ENCODE measurements at places on chromosomes 3 and 15. TPM values are rescaled to one million over a fixed set of nuclear protein-coding genes. Genes with fewer than 3 reads are reported as not detected.
A peak's percentile ranks its signal among the peaks of the same experiment; 100 is the strongest.

Gene PCOLCE2
- total RNA-seq, result not detected

Gene ALDH1L1
- 0.34 TPM for total RNA-seq

GRCh38 chr3:45026957-45027356 lies 854 bp downstream of the CLEC3B start:
- DNase-seq, result no peak

GRCh38 chr3:132660811-132661070 lies 612 bp downstream of the UBA5 start:
- no peak for DNase-seq

Gene FBXO40
- total RNA-seq, result not detected

Gene CCNL1
- 288 TPM for total RNA-seq

DNA sequence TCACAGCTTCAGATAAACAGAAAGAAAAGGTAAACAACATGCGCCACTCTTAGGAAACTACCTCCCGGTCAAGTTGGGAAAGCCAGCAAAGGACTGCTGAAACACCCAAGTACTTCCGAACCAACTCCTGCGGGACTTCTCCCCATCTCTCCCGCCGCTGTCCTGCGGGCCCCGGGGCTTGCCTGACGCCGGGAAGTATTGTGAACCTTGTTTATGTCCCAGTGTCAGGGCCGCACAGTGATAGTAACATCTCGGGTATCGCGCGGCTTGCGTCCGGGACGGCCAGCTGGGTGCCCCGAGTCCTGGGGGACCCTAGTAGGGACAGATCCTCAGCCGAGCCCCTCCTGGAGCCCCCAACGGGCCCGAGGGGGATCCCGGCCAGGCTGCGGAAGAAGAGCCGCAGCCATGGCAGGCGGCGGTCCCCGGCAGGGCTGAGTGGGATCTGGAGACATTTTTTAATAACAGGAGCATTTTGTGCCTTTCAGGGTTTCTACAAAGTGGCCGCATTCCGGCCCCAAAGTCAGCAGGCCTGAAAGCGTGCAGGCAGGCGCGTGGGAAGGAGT lies 756 bp downstream of the CLPX start:
- peak; percentile 66 for DNase-seq

DNA sequence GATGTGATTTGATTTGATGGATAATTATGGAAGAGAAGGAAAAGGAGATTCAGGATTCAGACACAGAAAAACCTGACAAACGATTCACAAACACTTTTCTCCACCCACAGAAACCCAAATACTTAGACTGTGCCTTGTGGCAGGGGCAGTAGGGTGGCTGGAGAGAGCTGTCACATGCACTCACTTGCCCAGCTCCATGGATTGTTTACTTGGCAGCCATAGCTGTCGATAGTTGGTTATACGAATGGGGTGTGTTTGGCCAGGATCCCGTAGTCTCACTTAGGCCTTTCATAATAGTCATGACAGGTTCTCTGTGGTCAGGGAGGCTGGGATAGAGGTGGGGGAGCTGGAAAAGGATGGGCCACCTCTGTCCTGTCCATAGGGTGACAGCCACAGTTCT lies 76.9 kb downstream of the CACNA1D start:
- DNase-seq, result no peak

Gene KBTBD8
- 12.1 TPM for total RNA-seq

Gene SPINT1
- total RNA-seq, result 10.0 TPM

DNA sequence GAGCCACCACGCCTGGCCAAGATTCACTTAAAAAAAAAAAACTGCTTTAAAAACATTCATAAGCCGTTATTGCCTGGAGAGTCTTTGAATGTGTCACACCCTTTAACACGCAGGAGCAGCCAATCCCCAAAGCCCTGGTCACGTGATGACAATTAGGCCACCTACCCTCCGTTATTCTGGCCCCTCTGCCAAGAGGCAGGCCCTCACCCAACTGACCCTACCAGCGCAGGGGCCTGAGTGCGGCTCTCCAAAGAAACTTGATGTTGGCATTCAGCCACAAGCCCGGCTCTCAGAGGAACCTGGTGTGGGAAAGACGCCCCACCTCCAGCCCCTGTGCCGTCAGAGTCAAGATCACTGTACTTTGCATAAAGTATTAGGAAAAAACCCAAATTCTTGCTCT lies 11.6 kb upstream of the MUC4 start:
- DNase-seq, result no peak

Gene MGA
- total RNA-seq, result 25.7 TPM

DNA sequence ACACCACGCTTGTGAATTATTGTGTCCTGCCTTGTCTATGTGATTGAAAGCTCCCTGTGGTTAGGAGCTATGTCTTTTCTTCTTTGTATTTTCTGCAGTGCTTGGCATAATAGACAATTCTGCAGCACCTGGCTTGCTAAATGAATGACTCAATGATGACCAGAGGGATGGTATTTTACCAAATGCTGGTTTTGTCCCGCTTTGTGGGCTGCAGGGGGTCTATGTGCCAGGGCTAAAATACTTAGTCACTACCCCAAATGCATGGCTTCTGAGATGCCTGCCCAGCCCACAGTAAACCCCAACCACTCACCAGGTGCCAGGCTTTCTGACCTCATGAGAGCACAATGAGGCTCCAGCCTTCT lies 50.9 kb downstream of the BOC start:
- DNase-seq, result no peak

Gene ANKRD63
- not detected for total RNA-seq

DNA sequence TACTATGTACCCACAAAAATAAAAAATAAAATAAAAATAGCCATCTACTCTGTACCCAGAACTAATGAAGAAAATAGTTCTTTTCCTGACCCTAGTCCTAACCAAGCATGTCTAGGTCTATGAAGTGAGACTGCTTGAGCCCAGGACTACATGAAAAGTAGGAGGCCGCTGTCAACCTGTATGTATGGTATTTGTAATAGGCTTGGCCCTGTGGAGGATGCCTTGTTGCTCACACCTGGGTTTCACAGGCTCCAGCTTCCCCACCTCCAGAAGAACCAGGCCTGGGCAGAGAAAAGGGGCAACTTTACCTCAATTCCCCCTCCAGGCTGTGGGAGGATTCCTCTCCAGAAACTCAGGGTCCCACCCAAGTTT lies 6.8 kb upstream of the PKM start:
- no peak for DNase-seq

- no peak for DNase-seq
Observed at GRCh38 chr3:15631426-15632211, 30.1 kb downstream of the BTD start.

- no peak for DNase-seq
Observed at GRCh38 chr15:77791941-77792340, 159.2 kb upstream of the LINGO1 start.

Gene TRAIP
- total RNA-seq, result 30.0 TPM

DNA sequence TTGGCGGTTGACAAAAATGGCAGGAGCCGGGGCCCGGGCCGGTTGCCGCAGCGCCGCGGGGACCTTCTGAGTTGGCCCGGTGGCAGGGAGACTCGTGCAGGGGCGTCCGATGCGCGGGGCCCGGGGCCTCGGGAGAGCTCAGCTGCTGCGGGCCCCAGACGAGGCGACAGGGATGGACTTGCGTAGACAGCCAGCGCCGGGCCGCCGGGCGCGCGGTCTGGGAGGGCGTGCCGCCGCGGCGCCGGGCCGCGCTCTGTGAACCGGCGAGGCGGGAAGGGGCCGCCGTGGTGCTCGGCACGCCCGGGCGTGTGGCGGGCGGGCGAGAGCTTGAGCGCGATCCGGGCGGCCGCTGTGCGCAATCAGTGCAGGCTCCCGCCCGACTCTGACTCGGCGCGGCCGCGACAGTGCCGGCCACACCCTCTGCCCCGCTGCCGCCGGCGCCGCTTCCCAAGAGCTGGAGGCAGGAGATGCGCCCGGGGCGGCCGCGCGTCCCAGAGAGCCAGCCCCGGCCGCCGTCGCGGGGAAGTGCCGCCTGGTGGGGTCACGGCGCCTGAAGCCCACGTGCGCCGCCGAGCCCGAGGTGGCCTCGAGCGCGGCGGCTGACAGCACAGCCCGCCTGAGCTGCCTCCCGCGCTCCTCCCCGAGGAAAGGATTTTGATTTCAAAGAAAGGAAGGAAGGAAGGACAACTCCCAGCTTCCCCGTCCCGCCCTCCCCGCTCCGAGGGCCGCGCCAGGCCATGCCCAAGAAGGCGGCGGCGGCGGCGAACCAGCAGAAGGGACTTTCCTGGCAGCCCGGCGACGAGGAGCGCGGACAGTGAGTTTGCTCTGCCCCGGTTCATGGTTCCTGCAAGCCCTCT lies 657 bp downstream of the TLNRD1 start:
- peak; percentile 62 for DNase-seq

Gene CCR9
- total RNA-seq, result not detected

Gene C3orf85
- not detected for total RNA-seq

DNA sequence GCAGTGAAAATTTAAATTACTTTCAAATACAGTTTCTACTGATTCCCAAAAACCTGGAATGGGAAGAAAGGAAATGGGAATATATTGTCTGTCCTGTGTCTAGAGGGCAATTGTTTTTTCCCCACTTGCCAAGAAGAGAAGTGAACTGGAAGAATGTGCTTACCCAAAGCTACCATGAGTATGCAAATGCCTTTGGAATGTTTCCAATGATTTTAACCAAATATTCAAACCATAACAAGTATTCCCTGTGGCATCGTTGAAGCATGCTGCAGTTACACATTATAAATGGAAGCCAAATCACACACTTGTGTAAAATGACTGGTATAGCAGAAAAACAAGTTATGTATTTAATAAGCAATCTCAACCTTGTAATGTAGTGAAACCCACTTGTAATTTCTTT lies 368.2 kb downstream of the GBE1 start:
- no peak for DNase-seq

Gene SPATA12
- total RNA-seq, result not detected

DNA sequence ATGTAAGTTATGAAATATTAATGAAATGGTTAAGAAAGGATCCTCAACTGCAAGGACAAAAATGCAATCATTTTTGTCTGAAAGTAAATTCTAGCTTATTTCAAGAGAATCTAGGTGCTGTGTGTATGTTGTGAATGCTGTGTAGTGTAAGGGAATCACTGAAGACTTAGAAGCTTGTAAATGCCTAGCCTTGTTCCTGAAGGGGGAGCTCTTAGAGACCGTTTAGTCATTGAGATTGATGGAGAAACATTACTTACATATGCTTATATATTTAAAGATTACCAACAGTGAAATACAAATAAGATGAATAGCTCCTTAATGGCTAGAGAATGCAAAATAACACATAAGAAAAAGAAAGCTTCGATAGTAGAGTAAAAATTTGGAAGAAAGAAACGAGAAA lies 67.9 kb downstream of the CNTN4 start:
- DNase-seq, result no peak

Gene MESP2
- total RNA-seq, result not detected

Gene SEMA6D
- not detected for total RNA-seq

Gene HYAL1
- total RNA-seq, result 0.39 TPM

Gene LEO1
- 15.4 TPM for total RNA-seq

Gene NR2E3
- not detected for total RNA-seq

- DNase-seq, result no peak
Observed at GRCh38 chr15:73684581-73685455, 635 bp downstream of the CD276 start.

- DNase-seq, result no peak
Observed at GRCh38 chr3:72953325-72953956, 43.2 kb upstream of the PPP4R2 start.

DNA sequence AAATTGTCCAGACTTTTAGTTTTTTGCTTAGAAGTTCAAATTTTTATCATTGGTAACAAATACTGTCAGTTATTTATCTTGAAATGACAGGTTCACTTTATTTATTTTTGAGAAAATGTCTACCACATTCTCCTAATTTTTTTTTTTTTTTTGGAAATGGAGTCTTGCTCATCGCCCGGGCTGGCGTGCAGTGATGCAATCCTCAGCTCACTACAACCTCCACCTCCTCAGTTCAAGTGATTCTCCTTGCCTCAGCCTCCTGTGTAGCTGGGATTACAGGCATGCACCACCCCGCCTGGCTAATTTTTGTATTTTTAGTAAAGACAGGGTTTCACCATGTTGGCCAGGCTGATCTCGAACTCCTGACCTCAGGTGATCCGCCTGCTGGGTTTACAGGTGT lies 16.1 kb upstream of the EBLN2 start:
- DNase-seq, result no peak

- no peak for DNase-seq
Observed at GRCh38 chr3:29721789-29722188, 440.9 kb downstream of the RBMS3 start.

- no peak for DNase-seq
Observed at GRCh38 chr3:45027441-45027840, 1.3 kb downstream of the CLEC3B start.

GRCh38 chr3:189771842-189772450 lies 140.8 kb downstream of the TP63 start:
- DNase-seq, result no peak

Gene ROBO1
- total RNA-seq, result not detected

DNA sequence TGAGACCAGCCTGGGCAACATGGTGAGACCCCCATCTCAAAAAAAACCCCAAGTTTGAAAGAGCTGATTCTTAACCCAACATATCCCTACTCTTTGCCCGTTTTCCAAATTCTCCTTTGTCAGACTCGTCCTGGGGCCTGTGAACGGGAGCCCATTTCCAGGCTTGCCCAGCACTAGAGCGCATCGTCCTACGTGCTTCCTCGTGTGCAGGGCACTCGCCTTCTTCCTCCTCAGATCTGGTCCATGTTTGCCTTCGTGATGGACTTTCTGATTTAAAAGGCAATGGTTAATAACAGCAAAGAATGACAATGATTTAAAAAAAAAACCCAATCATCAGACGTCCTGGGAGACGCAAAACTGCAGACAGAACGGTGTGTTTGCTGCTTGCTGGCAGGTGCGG lies 10.1 kb downstream of the MELTF start:
- DNase-seq, result no peak

DNA sequence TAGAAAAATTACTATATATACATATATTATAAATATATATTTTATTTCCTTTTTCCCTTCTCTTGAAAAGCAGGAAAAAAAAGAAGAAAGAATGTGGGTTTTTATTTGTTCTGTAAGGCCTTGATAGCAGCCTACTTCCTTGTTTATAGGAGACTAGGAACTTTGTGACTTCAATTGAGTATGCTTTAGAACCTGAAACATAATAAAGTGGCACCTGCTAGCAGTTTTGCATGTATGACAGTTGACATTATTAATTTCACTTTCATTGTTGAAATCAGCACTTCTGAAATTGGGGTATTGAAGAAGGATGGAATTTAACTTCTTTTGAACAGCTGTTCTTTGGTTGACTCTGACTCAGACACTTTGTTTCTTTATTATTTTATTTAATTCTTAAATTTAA lies 56.9 kb downstream of the GLCE start:
- DNase-seq, result no peak

DNA sequence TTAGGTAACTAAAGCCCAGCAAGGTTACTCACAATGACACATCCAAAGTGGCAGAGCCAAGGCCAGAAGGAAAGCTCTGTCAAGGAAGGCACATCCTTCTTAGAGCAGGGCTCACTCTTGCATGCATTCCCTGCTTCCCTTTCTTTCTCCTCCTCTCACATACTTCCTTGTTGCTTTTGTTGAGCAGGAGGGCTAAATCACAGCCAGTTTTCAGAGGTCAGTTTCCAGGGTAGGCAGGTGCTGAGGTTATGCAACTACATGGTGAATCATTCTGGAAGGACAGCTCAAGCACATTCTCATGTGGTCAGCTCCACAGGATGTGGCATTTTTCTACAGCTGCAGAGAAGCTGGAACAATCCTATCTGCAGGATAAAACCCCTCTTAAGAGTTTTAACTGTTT lies 275.6 kb downstream of the ZNF621 start:
- DNase-seq, result no peak

- no peak for DNase-seq
Observed at GRCh38 chr3:109553591-109554371, 216.4 kb upstream of the DPPA4 start.

Gene CELSR3
- 13.1 TPM for total RNA-seq

- no peak for DNase-seq
Observed at GRCh38 chr15:98070137-98070536, 109.6 kb downstream of the ARRDC4 start.

Gene CCDC54
- not detected for total RNA-seq

- DNase-seq, result no peak
Observed at GRCh38 chr3:34862456-34862855, 776.9 kb upstream of the ARPP21 start.

Gene COL7A1
- 5.5 TPM for total RNA-seq

Measured in activated naive CD4-positive, alpha-beta T cell treated with anti-CD3 and anti-CD28 coated beads, Interleukin-2, amount 50 U/mL, for 72 hours (primary cell).